ENCODE measurements at places on chromosomes 5 and 9.

- no peak for DNase-seq
Measured at GRCh38 chr5:180391276-180391675, 38.1 kb upstream of the GFPT2 start.

GRCh38 chr9:99134893-99135341 is 30.0 kb downstream of the TGFBR1 start:
- DNase-seq = peak; percentile 65

GRCh38 chr5:77170196-77170890 is 40.1 kb upstream of the PDE8B start:
- DNase-seq = no peak

DNA sequence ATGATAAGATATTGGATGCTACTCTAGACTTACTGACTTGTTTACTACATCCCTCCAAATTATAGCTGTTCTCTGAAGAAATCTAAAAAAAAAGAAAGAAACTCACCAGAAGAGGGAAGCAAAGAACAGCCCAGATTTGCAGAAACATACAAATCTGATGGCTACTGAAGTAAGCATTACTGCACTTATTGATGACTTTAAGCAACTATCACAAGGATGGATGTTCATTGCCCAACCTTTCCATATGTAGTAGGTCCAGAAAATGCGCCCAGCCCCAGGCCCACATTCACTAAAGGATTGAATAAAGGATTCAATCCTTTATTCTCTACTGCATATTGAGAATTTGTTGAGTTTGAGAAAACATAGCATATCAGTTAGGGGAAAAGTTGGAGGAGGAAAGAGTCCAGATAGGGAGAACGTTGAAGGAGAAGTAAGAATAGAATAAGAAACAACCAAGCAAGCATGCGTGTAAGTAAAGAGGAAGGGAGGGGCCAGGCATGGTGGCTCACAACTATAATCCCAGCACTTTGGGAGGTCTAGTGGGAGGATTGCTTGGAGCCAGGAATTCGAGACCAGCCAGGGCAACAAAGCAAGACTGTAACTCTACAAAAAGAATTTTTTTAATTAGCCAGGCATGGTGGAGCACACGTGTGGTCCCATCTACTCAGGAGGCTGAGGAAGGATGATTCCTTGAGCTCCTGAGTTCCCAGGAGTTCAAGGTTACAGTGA is 33.8 kb upstream of the DTWD2 start:
- DNase-seq = peak; percentile 54

- DNase-seq = no peak
Measured at GRCh38 chr5:157029457-157029856, 29.5 kb downstream of the HAVCR1 start.

- no peak for DNase-seq
Measured at GRCh38 chr5:172351240-172351778, 67.7 kb upstream of the UBTD2 start.

GRCh38 chr5:39437467-39437866 is 12.7 kb upstream of the DAB2 start:
- peak; percentile 48 for DNase-seq

DNA sequence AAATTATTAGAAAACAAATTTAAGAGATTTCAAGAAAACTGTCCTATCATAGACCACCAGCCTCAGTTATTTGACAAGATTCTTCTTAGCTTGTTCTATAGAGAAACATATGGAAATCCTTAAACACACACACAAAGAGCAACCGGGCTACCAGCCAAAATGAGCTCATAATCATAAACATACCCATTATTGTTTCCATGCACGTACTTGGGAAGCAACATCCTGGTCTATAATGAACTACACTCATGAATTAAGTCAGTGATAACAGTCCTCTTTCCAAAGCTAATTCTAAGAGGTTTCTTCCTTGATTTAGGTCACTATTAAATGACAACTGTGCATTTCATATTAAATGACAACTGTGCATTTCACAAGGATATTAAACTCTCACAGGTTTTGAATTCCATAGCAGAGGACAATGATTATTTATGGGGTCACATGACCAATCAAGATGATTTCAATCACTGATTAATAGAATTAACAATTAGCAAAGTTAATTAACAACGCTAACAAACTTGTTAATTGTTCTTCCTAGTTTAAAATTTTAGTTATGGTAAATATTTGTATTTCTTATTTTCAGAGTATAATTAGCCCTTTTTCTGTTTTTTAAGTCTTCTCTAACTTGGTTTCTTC is 77.0 kb downstream of the OXCT1 start:
- DNase-seq = peak; percentile 24

DNA sequence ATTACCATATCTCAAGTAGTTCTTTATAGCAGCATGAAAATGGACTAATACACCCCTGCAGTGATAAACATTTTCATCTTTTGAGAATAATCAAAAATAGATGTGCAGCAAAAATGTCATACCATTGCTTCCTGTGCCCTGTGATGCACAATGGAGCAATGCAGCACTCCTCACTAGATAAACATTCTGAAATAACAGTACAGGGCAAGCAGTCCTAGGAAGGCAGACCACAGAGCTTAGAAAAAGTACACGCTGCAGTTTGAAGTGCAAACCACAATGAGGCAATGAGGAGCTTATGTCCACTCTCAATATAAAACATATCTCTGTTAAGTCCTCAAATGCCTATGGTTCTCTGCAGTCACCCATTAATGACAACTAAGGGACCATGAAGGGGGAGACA is 367.6 kb downstream of the PDE4D start:
- peak; percentile 92 for DNase-seq

DNA sequence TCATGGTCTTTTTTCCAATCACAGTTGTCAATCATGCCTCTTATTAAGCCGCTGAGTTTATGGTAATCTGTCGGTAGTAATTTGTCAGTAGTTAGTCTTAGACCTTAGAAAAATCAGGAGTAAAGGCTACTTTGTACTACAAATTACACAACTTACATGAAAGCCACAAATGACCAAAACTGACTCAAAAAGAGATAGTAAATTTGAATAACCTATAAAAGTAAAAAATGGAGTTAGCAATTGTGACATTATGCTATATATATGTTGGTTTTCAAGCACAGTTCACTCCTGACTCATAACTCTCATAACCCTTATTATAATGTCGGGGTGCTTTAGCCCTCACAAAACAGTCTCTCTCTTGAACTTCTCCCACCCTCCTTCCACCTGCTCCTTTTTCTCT is 251.8 kb downstream of the ROR2 start:
- no peak for DNase-seq

DNA sequence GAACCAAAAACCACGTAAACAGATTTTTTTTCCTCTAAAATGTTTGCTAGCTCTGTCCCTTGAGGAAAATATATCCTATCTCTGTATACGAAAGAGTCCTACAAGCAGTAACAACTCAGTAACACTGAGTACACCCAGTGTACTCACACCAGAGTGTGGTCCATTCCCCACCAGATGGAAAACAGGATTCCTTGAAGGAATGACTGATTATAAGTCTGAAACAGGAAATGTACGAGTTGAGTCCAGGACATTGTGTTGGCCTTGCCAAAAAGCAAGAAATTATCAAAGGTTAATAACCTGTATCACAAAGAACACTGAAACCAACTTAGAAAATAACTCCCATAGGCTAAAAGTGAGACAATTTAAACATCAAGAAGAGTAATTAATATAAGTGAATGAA is 20.4 kb downstream of the GOLPH3 start:
- no peak for DNase-seq

DNA sequence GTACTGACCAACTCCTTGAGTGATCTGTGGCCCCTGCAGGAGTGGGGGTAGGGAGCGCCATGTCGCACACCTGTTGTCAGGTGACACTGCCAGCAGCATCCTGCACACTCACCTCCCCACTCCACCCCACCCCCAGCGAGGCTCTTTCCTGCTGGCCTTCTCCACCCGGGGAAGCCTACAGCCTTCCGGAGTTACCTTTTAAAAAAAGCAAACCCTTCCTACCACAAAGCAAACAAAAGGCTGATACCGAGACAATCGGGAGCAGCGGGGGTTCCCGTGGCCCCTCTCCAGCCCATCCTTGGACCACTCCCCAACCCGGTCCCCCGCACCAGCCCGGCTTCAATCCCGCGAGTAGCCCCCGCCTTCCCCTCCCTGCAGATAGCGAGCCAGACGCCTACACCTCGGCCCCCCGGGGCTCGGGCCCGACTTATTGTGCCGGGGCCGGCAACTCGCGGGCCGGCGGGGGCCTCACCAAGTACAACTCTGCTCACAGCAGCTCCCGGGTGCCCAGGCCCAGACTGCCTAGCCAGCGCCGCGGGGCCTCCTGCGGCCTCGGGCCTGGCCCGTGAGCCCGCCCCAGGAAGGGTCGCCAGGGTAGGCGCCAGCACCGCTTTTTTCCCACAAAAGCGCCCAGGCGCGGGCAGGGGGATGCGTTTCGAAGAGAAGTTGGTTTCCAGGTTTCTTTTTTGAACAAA is 724 bp downstream of the MACROH2A1 start:
- DNase-seq = no peak

- DNase-seq = peak; percentile 17
Measured at GRCh38 chr9:129170229-129170628, 7.8 kb downstream of the IER5L start.

GRCh38 chr5:24547132-24547531 is 97.6 kb downstream of the CDH10 start:
- DNase-seq = no peak

GRCh38 chr9:105419816-105420597 is 27.8 kb upstream of the FSD1L start:
- no peak for DNase-seq

GRCh38 chr5:669111-669841 is 23.9 kb downstream of the TPPP start:
- DNase-seq = peak; percentile 76

GRCh38 chr9:751137-752051 is 90.1 kb upstream of the DMRT1 start:
- peak; percentile 49 for DNase-seq

DNA sequence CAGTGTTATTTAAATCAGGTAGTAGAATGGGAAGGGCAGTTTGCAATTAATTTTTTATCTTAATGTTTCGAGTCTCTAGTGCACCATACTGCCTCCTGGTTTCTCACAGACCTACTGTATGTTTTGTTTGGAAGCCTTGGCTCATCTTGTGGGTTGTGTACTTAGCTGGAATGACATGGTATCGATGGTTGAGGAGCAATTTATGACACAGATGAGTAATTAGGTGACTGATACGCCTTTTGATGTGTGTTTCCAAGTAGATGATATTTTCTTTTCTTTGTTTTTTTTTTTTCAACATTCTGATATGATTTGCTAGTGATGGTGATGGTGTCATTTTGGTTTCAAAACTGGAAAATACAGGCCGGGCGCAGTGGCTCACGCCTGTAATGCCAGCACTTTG is 16.1 kb downstream of the BASP1 start:
- DNase-seq = no peak

DNA sequence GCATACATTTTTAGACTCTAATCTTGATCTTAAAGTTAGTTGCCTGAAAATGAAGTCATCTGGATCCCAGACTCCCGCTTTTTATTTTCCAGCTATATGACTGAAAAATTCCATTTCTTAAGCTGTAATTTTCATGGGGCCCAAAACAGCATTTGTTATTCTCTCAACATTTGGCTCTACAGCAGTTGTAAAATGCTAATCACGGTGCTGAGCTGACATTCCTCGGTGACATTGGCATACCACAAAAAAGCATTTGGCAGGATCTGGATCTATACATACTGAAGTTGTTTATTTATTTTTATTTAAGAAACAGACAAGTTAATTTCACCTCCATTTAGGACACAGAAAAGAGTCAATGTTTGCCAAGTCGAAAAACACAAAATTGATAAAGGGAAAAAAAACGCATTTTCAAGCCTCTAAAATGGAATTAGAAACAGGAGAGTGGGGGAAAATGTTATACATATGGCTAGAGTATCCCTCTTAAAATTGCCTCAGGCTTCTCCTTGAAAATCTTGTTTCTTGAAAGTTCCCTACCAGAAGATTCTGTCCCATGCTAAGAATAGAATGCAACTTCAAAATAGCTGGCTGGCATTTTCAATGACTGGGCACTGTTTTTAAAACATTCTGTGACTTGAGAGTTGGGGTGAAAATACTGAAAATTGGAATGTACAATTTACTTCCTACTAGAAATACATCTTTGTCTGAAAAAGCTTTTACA is 207.5 kb upstream of the TBCA start:
- DNase-seq = no peak

- DNase-seq = peak; percentile 19
Measured at GRCh38 chr9:81080900-81081299, 608.4 kb downstream of the TLE1 start.

Measured in amniotic epithelial cell (primary cell).